ENCODE measurements at places on chromosomes 5 and 9. TPM values are rescaled to one million over a fixed set of nuclear protein-coding genes. Genes with fewer than 3 reads are reported as not detected.

DRD1 gene
- 6.6 TPM for total RNA-seq

NRG2 gene
- 14.0 TPM for total RNA-seq

TRIP13 gene
- total RNA-seq = 1.3 TPM

ASPN gene
- 0.35 TPM for total RNA-seq

SPINK4 gene
- total RNA-seq = not detected

SLC34A3 gene
- not detected for total RNA-seq

PROB1 gene
- 2.8 TPM for total RNA-seq

CCDC187 gene
- not detected for total RNA-seq

IL7R gene
- 0.88 TPM for total RNA-seq

TAL2 gene
- total RNA-seq = not detected

MORN5 gene
- total RNA-seq = 2.4 TPM

PCDHAC2 gene
- 24.5 TPM for total RNA-seq

TMEM174 gene
- total RNA-seq = not detected

LCN10 gene
- total RNA-seq = 1.7 TPM

COL23A1 gene
- 5.4 TPM for total RNA-seq

PPP6C gene
- total RNA-seq = 54.5 TPM

PPP3R2 gene
- total RNA-seq = 1.1 TPM

CNTNAP3 gene
- 30.9 TPM for total RNA-seq

CHSY3 gene
- 12.5 TPM for total RNA-seq

LRRC70 gene
- total RNA-seq = 3.4 TPM

TMEM232 gene
- 23.4 TPM for total RNA-seq

SLC6A19 gene
- total RNA-seq = not detected

FOXI1 gene
- not detected for total RNA-seq

TMEM215 gene
- 0.30 TPM for total RNA-seq
